ENCODE measurements at places on chromosomes 16 and 17.

- peaks cover 14% of the 10 kb centered on the region for H3K4me1 ChIP-seq
- H3K27ac ChIP-seq, result no peak overlapping the region
- H3K27me3 ChIP-seq, result no peaks in the 10 kb centered on the region
- no peaks in the 10 kb centered on the region for H3K36me3 ChIP-seq
- H3K4me3 ChIP-seq, result no peak overlapping the region
These were observed 337.4 kb upstream of the HSBP1 start for GRCh38 chr16:83470416-83470815.

- H3K4me3 ChIP-seq, result no peak overlapping the region
- no peaks in the 10 kb centered on the region for H3K4me1 ChIP-seq
- DNase-seq, result no peak
- H3K27me3 ChIP-seq, result no peaks in the 10 kb centered on the region
- no peak overlapping the region for H3K27ac ChIP-seq
These were observed 13.4 kb downstream of the SLC4A1 start for GRCh38 chr17:44254361-44255095.

DNA sequence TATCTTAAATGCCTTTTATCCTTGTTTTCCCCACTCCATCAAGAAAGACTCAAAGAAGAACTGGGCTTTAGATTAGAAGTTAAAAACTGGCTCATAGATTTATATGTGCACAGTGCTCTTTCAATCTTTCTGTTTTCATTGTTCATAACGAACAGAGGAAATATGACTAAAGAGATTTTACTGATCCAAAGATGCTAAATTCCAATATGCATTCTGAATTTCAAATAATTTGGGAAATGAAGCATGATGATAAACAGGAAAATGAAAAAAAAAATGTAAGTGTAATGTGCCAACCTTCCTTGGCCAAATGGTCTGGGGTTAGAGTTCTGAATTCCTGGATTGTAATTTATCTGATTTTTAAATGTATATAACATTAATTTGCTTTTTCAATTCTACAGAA, 25.0 kb upstream of the SMIM36 start:
- DNase-seq, result no peak
- peaks cover 6% of the 10 kb centered on the region for H3K27me3 ChIP-seq
- no peaks in the 10 kb centered on the region for H3K4me1 ChIP-seq
- H3K27ac ChIP-seq, result no peak overlapping the region
- no peaks in the 10 kb centered on the region for H3K36me3 ChIP-seq
- no peak overlapping the region for H3K4me3 ChIP-seq

- H3K27me3 ChIP-seq, result peaks cover 100% of the 10 kb centered on the region
- peak within 1 kb of the TSS; percentile 49 for H3K4me3 ChIP-seq
- H3K4me1 ChIP-seq, result peaks cover 12% of the 10 kb centered on the region
- no peak for DNase-seq
- no peak within 1 kb of the TSS for H3K27ac ChIP-seq
These were observed at the start of gene CCDC92B for GRCh38 chr17:2749058-2749783. Gene CCDC92B, minus strand, starts transcription at chr17:2749652. Its CDS starts 14,507 bp downstream, at chr17:2735145.

- peaks cover 12% of the 10 kb centered on the region for H3K4me1 ChIP-seq
- no peak overlapping the region for H3K4me3 ChIP-seq
- DNase-seq, result no peak
- H3K27ac ChIP-seq, result no peak overlapping the region
These were observed 31.7 kb downstream of the PIK3R6 start for GRCh38 chr17:8835631-8836364.

GRCh38 chr16:78890373-78890895, 710.1 kb downstream of the MAF start:
- H3K27me3 ChIP-seq, result no peaks in the 10 kb centered on the region
- no peaks in the 10 kb centered on the region for H3K4me1 ChIP-seq
- H3K27ac ChIP-seq, result no peak overlapping the region
- no peak overlapping the region for H3K4me3 ChIP-seq
- no peak for DNase-seq
- no peaks in the 10 kb centered on the region for H3K36me3 ChIP-seq

GRCh38 chr16:65837464-65837863, 529.0 kb upstream of the CDH5 start:
- DNase-seq, result no peak
- no peak overlapping the region for H3K4me3 ChIP-seq
- no peak overlapping the region for H3K27ac ChIP-seq
- peaks cover 24% of the 10 kb centered on the region for H3K27me3 ChIP-seq
- H3K36me3 ChIP-seq, result no peaks in the 10 kb centered on the region

GRCh38 chr17:67080804-67081203, 36.5 kb downstream of the CACNG1 start:
- H3K4me1 ChIP-seq, result peaks cover 7% of the 10 kb centered on the region
- DNase-seq, result no peak
- no peak overlapping the region for H3K27ac ChIP-seq
- H3K27me3 ChIP-seq, result no peaks in the 10 kb centered on the region
- peaks cover 33% of the 10 kb centered on the region for H3K36me3 ChIP-seq

DNA sequence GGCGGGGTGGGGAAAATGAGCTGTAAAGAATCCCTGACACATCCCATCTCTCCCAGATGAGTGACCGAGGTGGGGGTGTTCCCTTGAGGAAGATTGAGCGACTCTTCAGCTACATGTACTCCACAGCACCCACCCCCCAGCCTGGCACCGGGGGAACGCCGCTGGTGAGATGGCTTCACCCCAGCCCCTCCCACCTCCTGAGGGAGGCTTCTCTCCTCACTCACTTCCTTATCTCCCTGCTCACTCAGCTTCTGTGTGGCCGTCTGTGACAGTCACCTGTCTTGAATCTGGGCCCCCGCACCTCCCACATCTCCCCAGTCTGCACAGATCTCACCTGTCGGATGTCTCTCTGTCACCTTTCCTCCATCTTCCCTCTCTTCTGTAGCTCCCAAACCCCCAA, 13.4 kb downstream of the PDK2 start:
- no peak overlapping the region for H3K4me3 ChIP-seq
- peak overlapping the region; percentile 94 for H3K27ac ChIP-seq
- peaks cover 58% of the 10 kb centered on the region for H3K36me3 ChIP-seq
- peaks cover 63% of the 10 kb centered on the region for H3K4me1 ChIP-seq
- no peak for DNase-seq
- H3K27me3 ChIP-seq, result no peaks in the 10 kb centered on the region

- peak overlapping the region; percentile 95 for H3K27ac ChIP-seq
- peaks cover 3% of the 10 kb centered on the region for H3K27me3 ChIP-seq
- H3K36me3 ChIP-seq, result no peaks in the 10 kb centered on the region
- H3K4me3 ChIP-seq, result peak overlapping the region; percentile 90
These were observed 3.9 kb downstream of the CDH13 start for GRCh38 chr16:82630688-82631087.

GRCh38 chr17:1750628-1751027, 8.0 kb downstream of the SERPINF2 start:
- no peaks in the 10 kb centered on the region for H3K36me3 ChIP-seq
- H3K4me3 ChIP-seq, result no peak overlapping the region
- H3K27ac ChIP-seq, result no peak overlapping the region
- H3K27me3 ChIP-seq, result peaks cover 5% of the 10 kb centered on the region
- H3K4me1 ChIP-seq, result peaks cover 10% of the 10 kb centered on the region

- H3K4me3 ChIP-seq, result no peak overlapping the region
- no peaks in the 10 kb centered on the region for H3K27me3 ChIP-seq
- H3K4me1 ChIP-seq, result peaks cover 29% of the 10 kb centered on the region
- no peak for DNase-seq
These were observed 67.0 kb downstream of the TUBD1 start for GRCh38 chr17:59825533-59826322.

GRCh38 chr17:42541041-42541833, 5.2 kb downstream of the NAGLU start:
- no peak overlapping the region for H3K27ac ChIP-seq
- peaks cover 59% of the 10 kb centered on the region for H3K36me3 ChIP-seq
- H3K4me1 ChIP-seq, result peaks cover 12% of the 10 kb centered on the region
- no peaks in the 10 kb centered on the region for H3K27me3 ChIP-seq
- DNase-seq, result no peak

DNA sequence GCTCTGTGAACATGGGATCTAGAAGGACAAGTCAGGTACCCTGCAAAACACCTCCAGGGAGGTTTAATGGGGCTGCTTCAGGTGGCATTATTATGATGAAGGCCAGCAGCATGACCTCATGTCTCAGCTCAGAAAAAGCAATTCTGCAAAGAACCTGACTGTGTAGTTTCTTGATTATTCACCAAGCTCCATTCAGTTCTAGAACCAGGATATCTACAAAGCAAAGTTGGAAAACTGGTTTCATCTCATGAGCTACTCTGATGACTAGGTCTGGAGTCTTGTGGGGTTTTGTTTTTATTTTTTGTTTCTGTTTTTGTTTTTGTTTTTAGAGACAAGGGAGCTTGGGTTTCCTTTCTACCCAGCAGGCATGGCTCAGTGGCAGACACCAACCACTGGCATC, 19.0 kb upstream of the LRRC37A3 start:
- no peaks in the 10 kb centered on the region for H3K27me3 ChIP-seq
- H3K4me1 ChIP-seq, result no peaks in the 10 kb centered on the region
- no peak for DNase-seq
- H3K27ac ChIP-seq, result no peak overlapping the region

GRCh38 chr17:8492121-8492520, 56.4 kb downstream of the NDEL1 start:
- H3K27ac ChIP-seq, result no peak overlapping the region
- H3K4me3 ChIP-seq, result no peak overlapping the region
- peaks cover 6% of the 10 kb centered on the region for H3K4me1 ChIP-seq

DNA sequence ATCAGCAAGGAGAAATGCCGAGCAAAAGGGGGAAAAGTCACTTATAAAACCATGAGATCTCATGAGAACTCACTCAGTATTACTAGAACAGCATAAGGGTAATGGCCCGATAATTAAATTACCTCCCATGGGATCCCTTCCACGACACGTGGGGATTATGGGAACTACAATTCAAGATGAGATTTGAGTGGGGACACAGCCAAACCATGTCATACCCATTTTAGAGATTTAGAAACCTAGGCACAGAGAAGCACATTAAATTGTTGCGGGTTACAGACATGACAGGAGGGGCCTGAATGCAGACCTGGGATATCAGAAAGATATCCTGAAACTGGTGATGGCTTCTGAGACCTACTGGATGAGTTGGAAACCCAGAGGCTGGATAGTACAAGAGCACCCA, 20.1 kb downstream of the ARHGAP17 start:
- DNase-seq, result no peak
- no peaks in the 10 kb centered on the region for H3K27me3 ChIP-seq
- no peaks in the 10 kb centered on the region for H3K36me3 ChIP-seq
- H3K27ac ChIP-seq, result peak overlapping the region; percentile 88
- no peak overlapping the region for H3K4me3 ChIP-seq

DNA sequence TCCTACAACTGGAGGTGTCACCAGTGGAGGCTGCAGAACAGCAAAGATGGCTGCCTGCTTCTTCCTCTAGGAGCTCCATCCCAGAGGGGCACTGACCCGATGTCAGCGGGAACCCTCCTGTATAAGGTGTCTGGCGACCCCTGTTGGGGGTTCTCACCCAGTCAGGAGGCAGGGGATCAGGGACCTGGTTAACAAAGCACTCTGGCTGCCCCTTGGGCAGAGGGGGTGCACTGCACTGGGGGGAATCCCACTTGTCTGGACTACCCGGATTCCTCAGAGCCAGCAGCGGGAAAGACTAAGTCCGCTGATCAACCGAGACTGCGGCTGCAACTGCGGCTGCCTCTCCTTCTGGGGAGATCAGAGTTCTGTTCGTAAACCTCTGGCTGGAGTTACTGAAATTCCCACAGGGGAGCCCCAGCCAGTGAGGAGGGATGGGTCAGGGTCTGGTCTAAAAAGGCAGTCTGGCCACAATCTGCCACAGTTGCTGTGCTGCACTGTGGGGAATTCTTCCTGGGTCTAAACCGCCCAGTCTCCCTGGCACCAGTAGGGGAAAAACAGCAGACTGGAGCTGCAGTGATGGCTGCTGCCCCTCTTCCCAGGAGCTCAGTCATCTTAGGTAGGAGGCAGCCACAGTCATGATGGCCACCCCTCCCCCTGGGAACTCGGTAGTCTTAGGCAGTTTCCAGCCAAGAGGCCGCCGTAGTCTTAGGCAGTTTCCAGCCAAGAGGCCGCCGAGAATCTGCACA, 213.4 kb downstream of the CYB561 start:
- no peak overlapping the region for H3K4me3 ChIP-seq
- H3K27me3 ChIP-seq, result no peaks in the 10 kb centered on the region
- H3K27ac ChIP-seq, result no peak overlapping the region

DNA sequence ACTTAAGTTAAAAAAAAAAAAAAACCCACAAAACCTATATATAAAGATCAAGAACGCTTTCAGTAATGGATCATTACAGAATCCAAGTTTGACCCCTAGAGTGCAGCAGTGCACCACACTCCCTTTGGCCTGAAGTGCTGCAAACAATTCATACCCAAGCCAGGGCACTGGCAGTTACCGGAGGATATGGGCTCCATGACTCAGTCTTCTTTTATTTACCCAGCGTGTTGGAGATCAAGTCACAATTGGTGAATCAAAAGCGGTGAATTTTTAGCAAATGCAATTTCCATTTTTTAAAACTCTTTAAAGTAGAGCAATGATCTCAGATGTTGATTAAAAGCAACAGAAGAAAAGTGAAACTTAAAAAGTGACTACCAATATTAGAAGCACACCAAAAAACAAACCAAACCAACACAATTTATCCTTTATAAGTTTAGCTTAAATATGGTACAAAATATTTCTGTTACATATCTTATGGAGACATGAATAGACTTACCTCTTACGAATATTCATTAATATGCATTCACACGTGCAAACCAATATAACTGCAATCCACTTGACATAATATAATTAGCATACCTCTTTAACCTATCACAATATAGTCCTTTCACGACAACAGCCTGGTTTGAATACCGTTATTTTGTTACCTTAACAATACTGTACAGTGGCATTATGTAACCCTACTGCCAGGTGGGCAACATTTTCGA, 46.3 kb downstream of the ZNF652 start:
- no peak overlapping the region for H3K4me3 ChIP-seq
- H3K27me3 ChIP-seq, result no peaks in the 10 kb centered on the region
- H3K36me3 ChIP-seq, result peaks cover 34% of the 10 kb centered on the region
- H3K27ac ChIP-seq, result peak overlapping the region; percentile 3

GRCh38 chr17:12964162-12964561, 53.7 kb downstream of the ELAC2 start:
- H3K36me3 ChIP-seq, result no peaks in the 10 kb centered on the region
- no peaks in the 10 kb centered on the region for H3K27me3 ChIP-seq
- H3K4me3 ChIP-seq, result no peak overlapping the region

GRCh38 chr17:28643983-28644786, 773 bp downstream of the BLTP2 start:
- H3K27me3 ChIP-seq, result no peaks in the 10 kb centered on the region
- peaks cover 68% of the 10 kb centered on the region for H3K4me1 ChIP-seq
- peaks cover 54% of the 10 kb centered on the region for H3K36me3 ChIP-seq
- H3K27ac ChIP-seq, result peak overlapping the region; percentile 97
- peak overlapping the region; percentile 87 for H3K4me3 ChIP-seq

GRCh38 chr16:53433930-53434376, 318 bp upstream of the RBL2 start:
- H3K36me3 ChIP-seq, result no peaks in the 10 kb centered on the region
- H3K4me1 ChIP-seq, result peaks cover 42% of the 10 kb centered on the region
- DNase-seq, result no peak
- H3K27me3 ChIP-seq, result no peaks in the 10 kb centered on the region
